ENCODE measurements at places on chromosomes 5 and 9.

- DNase-seq: no peak
Observed at GRCh38 chr5:129459777-129460671, at the start of gene ADAMTS19. Gene ADAMTS19 (plus strand): TSS chr5:129460298. CDS start chr5:129460392, 94 bp downstream.

- no peak for DNase-seq
Observed at GRCh38 chr9:132663117-132663516, 6.7 kb downstream of the DDX31 start.

- DNase-seq: no peak
Observed at GRCh38 chr9:115923903-115924668, 229.5 kb upstream of the PAPPA start.

- DNase-seq: no peak
Observed at GRCh38 chr9:95118596-95118995, 198.9 kb downstream of the FANCC start.

DNA sequence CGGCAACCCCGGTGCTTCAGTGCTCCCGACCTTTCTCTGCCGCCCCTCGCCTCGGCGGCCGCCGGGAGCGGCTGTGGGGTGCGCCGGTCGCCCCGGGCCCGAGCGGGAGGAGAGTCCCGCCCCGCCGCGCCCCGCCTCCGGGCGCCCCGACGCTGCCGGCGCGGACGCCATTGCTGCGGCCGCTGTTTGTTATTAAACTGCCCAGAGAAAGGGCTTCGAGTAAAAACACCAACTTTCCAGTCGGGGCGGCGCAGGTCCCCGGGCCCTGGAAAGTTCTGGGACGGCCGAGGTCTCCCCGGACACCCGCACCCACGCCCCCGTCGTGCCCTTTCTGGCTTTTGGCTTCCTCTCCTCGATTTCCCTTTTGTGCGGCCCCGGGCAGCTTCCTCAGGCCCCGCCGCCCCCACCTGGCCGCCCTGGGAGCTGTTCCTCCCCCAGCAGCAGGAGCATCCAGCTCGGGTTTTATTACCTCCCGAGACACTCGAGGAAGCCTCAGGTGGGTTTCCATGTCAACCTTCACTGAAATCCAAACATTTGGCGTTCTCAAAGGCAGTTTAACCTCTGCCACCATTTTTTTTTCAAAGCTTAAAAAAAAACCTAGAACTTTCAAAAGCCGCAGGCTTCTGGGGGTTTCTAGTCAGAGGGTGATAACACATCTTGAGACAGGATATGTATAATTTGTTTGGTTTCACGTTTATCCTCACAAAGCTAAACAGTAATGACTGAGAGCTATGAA is 334.4 kb downstream of the CWC27 start:
- DNase-seq: peak; percentile 63

- DNase-seq: no peak
Observed at GRCh38 chr9:128419061-128419925, 1.4 kb upstream of the CERCAM start.

GRCh38 chr5:149228618-149229297 is 42.9 kb upstream of the AFAP1L1 start:
- no peak for DNase-seq

- no peak for DNase-seq
Observed at GRCh38 chr9:124631326-124631725, 124.1 kb upstream of the NR5A1 start.

DNA sequence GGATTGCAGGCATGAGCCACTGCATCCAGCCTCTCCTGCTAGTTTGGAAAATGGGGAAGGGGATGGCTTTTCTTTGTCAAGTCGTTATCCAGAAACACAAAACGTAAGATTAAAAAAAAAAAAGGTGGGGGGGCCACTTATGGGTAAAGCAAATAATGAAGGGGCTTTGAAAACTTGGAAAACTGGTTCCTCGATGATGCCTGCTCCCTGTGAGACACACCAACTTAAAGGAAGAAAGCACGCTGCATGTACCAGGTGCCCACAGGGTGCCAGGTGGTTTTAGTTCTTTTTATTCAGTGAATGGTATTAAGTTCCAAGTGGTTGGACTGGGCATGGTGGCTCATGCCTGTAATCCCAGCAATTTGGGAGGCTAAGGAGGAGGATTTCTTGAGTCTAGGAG is 170.1 kb downstream of the GOLPH3 start:
- no peak for DNase-seq

DNA sequence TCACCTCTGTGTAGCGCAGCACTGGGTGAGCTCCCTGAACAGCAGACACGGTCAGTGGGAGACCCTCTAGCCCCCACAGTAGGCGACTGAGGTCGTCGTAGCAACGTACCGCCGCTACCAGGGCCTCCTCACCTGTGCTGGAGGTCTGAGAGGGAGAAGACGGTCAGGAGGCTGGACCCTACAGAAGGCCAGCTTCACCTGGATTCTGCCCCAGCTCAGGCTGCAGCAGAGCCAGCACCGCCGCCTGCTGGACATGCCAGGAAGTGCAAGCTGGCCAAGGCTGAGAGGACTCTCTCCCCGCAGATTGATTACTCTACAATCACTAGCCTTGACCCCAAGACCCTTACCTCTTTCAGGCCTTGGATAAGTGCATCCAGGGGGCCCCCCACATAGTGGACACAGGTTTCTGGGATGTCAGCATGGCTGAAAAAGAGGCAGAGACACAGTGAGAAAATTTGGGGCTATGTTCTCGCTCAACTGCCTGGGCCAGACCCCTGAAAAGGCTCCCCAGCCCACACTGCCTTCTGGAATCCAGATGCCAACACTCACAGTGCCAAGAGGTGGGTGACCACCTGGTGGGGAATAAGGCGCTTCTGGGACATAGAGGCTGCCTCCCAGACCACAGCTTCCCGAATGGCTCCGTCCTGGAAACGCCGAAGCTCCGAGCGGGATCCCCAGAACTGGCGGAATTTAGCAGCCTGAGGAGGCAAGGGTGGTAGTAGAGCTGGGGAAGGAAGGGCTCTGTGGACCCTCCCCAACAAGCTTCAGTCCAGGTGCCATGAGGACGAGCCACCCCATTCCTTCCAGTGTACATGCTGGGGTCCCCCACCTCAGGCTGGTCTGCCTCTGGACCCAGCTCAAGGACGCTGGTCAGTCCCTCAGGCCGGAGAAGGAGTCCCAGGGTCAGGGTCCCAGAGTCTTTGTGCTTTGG is 6.9 kb downstream of the NOL6 start:
- DNase-seq: peak; percentile 54

- DNase-seq: no peak
Observed at GRCh38 chr9:135410421-135410820, 69.2 kb upstream of the PPP1R26 start.

- no peak for DNase-seq
Observed at GRCh38 chr5:43140286-43140685, 19.6 kb downstream of the ZNF131 start.

DNA sequence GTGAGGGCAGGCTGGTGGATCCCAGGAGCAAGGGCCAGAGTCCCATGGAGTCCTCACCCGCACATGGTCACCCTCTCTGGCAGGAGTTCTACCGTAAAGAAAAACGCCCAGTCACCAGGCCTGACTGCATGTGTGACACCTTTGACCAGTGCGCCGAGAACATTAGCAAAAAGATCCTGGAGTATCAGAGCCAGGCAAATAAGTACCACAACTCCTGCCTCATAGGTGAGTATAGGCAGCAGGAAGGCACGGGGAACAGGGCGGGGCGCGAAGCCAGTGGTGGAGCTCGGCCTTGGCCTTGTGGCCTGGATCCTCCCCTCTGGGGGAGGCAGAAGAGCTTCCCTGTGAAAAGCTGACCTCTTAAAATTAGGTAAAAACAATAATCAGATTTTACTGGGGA is 45.4 kb upstream of the TDRD7 start:
- no peak for DNase-seq

DNA sequence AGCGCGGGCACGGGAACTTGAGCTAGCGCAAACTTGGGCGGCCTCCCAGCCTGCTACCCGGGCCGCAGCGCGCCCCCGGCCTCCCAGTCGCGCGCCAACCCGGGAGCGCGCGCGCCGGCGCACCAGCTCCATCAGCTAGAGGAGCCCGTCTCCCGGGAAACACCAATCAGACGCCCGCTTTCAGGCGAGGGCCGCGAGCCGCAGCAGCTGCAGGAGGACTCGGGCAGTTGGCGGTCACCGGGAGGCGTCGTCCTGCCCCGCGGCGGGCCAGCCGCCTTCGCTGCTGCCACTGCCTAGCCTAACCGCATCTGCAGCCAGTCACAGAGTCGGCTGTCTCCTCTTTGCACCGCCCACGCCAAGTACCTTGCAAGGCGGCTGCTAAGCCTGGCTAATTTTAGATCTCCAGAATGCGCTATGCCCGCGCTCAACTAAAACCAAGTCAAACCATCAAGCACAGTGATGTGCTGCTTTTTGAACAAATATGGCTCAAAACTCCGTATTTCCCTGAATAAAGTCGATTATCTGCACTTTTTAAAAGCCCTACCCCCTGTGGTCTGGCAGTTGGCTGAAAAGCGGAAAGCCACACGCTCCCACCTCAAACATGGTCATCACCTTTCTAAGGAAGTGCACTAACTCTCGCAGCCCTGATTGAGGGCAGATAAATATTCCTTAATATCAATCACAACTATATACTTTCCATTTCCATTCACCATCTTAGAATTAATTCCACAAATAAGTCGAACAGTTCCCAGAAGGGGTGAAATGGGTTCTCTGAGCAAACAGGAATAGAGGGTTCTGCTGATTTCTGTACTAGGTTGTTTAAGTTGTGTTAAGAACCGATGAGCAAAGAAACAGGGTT is 221.8 kb downstream of the MEF2C start:
- DNase-seq: no peak

DNA sequence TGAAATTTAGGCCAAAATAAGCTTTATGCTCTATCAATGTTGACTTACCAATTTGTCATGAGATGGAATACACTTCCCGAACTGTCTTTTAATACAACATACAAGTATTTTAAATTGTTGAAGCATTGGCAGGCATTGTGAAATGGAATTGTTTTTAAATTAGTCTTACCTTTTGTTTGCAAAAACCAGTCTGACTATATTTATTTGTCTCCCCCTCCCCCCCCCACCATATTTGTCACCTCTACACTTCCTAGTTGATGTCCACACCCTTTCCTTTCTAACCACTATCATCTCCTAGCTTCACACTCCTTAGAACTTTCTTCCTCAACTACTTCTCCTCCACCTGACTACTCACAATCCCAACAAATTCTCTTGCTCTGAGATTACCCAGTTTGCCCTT is 40.9 kb downstream of the FAF2 start:
- DNase-seq: no peak

GRCh38 chr9:92402360-92402759 is 2.0 kb downstream of the OGN start:
- no peak for DNase-seq

GRCh38 chr9:34522091-34522887 is 501 bp downstream of the ENHO start:
- DNase-seq: no peak

- DNase-seq: no peak
Observed at GRCh38 chr5:167571824-167572223, 719.6 kb upstream of the WWC1 start.

- no peak for DNase-seq
Observed at GRCh38 chr5:77280036-77280435, 69.6 kb downstream of the PDE8B start.

DNA sequence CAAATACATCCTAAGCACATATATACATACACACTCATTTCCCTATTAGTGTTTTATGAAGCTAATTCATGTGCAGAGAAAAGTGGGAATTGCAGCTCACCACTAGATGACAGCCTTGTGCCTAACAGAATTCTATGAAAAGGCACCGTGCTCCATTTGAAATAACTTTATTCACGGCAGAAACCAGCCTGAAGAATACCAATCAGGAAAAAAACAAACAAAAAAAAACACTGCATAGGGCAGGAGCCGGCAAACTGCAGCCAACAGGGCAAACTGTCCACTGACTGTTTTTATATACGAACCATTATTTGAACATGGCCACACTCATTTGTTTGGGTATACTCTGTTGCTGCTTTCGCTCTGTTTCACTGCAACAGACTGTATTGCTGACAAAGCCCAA is 33.6 kb downstream of the ERMP1 start:
- no peak for DNase-seq
